Spinal cord (tissue), 10 donors: ENCODE measurements at places on chromosomes 3 and 15. TPM values are rescaled to one million over a fixed set of nuclear protein-coding genes. Genes with fewer than 3 reads are reported as not detected.

The DUOXA2 gene
- polyA plus RNA-seq = not detected

DNA sequence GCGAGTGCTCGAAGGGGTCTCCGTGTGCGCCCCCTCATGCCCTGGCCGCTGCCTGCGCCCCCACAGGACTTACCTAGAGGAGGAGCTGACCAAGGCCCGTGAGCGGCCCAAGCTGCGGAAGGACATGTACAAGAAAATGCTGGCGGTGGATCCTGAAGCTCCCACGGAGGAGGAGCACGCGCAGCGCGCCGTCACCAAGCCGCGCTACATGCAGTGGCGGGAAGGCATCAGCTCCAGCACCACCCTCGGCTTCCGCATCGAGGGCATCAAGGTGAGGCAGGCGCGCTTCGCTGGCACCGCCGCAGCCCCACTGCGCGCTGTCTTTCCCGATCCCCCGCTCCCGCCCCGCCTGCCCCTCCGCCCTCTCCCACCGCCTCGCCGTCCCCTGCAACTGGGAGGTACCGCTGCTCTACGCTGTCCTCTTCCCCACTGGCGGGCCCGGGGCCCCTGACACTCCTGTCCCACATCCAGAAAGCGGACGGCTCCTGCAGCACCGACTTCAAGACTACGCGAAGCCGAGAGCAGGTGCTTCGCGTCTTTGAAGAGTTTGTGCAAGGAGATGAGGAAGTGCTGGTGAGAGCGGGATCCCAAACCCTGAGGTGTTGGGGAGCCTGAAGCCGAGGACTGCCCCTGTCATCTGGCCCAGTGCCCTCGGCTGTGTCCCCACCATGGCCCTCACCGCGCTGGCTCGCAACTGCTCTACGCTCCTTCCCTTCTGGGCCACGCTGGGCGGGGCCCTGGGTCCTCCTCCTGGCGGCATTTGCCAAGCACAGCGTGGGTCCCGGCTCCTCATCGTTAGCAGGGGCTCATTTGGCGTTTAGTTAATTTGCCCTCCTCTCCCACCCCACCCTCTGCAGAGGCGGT is 8.5 kb downstream of the ITPKA start:
- no peak for DNase-seq

GRCh38 chr3:156010829-156011228 is 109.5 kb upstream of the KCNAB1 start:
- no peak for DNase-seq

DNA sequence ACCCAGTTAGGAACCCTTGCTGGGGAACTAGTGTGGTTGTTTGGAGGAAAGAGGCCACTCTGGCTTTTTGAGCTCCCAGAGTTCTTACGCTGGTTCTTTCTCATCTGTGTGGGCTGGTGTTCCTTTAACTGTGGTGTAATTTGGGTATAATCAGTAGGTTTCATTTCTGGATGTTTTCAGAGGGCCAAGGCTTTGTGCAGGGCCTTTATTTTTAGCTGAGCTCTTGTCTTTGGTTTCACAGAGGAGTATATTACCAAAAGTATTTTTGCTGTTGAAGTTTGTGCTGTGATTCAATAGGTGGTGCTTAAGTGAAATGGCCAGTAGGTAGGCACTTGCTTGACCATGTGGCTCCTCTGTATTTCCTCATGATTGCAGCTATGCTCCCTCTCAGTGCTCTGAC is 357.9 kb downstream of the KCNH8 start:
- no peak for DNase-seq

DNA sequence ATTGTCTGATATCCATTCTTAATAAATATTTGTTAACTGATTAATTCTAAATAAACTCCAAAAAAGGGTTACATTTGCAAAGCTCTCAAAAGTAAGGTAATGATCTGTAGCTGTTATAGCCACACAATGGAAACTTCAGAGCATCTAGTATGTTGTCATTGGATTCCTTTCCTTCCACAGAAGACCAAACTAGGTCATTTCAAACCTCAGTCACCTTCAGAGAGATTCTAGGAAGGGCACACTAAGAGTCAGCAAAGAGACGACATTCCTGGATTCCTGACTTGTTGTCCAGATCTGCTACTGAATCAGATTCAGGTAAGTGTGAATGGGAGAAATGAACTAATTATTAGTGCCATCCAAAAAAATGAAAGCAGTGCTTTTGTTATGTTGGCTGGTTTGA is 3.0 kb upstream of the COL8A1 start:
- no peak for DNase-seq

DNA sequence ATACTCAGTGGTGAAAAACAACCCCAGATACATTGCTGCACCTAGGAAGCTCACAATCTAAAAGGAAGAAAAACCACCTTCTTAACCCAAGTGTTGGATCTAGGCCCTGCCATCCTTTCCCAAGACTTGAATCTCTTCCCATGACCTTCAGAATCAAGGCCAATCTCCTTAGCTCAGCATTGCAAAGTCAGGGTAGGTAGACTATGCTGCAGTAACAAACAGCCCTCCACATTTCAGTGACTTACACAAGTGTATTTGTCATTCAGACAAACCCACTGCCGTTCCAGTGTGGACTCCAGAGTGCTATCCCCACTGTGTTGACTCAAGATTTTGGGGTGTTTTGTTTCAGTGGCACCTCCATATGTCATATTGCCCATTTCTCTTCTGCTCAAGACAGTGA is 278.4 kb downstream of the UACA start:
- no peak for DNase-seq

The INKA1 gene
- 6.9 TPM for polyA plus RNA-seq

DNA sequence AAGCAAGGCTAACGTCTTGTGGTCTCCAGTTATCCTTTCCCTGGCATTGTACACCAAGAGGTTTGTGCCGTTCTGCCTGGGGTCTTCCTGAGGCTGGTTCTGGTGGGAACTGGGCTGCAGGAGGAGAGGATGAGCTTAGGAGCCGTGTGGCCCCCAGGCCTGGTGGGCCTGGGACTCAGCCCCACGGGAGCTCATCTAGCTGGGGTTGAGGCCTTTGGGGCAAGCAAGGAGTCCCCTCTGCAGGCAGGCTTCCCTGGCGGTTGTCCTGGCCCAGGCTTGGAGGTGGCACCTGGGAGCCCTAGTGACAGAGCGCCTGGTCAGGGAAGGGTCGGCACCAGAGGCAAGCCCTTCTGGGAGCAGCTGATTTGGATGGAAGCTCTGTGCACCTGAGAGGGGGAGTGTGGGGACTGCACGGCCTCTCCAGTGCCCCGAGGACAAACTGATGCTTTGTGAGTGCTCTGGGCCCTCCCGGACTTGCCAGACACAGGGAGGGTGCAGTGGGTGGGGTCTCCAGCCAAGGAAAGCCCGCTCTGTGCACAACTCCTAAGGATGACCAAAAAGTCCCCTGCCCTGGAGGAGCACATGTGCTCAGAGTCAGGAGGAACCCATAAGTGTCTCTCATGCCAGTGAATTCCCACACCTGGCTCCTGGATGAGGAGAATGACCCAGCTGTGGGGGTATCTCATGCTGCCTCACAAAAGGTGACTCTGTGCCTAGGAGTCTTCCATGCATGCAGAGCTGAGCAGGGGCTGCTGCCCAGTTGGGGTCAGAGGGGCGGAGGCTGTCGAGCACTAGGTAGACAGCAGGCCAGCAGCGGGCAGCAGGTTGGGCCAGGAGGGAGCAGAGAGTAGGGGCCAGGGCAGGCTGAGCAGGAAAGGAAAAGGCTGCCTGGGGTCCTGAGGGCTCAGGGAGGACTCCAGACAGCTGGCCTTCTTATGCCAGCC is 2.7 kb downstream of the PAK6 start:
- DNase-seq = no peak

DNA sequence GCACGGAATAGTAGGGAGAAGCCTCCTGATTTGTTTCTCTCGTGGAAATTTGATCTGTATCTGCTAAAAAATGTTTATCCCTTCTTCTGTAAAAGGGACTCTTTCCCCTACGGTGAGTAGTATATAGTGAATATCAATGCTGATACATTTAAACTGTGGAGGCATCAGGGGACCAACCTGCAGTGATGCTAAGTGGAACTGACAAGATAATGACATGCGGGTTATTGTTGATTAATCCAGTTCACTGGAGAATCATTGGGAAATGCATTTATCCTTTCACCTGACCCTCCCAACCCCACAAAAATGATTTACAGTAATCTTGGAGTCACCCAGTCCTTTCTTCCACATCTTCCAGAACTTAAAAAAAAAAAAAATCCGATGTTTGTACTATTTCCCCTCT is 264.8 kb downstream of the PTPRG start:
- DNase-seq = no peak

- DNase-seq = no peak
These were observed 2.0 kb upstream of the RAB11A start for GRCh38 chr15:65867244-65867643.

DNA sequence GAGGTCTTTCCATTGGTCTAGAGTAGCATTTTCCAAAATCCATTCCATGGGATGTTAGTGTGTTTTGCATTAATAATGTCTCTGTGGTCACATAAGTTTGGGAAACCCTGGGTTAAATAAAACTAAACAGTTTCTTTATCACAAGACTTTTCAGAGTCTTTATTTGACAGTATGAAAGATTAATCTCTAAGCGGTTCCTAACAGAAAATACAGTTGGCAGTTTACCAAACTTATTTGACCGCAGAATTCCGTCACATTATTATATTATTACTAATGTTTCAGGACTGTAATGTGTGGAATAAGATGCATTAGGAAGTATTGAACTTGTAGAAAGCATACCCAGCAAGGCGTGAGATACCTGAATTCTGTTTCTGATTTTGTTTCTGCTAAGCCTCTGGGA is 71.5 kb upstream of the ADAMTSL3 start:
- no peak for DNase-seq

The GLDN gene
- 4.4 TPM for polyA plus RNA-seq
